ENCODE measurements at places on chromosomes 5 and 9.
A peak's percentile ranks its signal among the peaks of the same experiment; 100 is the strongest.

- no peak for DNase-seq
- H3K27ac ChIP-seq: peak overlapping the region; percentile 96
- H3K4me1 ChIP-seq: peaks cover 45% of the 10 kb centered on the region
Measured at GRCh38 chr5:87411973-87412629, 629 bp downstream of the CCNH start.

GRCh38 chr5:157204765-157205164 is 24.1 kb downstream of the ITK start:
- no peaks in the 10 kb centered on the region for H3K4me1 ChIP-seq
- no peak overlapping the region for H3K27ac ChIP-seq
- H3K36me3 ChIP-seq: no peaks in the 10 kb centered on the region

DNA sequence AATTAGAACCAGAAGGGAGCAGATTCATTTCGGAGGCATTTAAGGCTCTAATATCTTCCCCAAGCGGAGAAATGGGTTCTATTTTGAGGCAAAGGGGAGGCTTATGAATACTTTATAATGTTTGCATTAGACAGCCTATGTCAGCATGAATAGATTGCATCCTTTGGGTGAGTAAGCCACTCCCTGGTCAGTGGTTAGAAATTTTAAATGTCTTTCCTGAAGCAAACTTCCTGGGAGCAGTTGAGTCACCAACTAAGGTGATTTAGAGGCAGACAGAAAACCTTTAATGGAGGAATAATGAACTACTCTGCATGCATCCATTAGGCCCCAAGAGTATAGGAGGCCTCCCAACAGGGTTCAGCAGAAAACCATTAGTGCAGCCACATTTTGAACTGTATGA is 204.9 kb downstream of the ELAVL2 start:
- H3K27me3 ChIP-seq: no peaks in the 10 kb centered on the region
- 0 out of 2 replicates have a peak, but pooled peaks cover 5% of the 10 kb centered on the region for H3K36me3 ChIP-seq
- DNase-seq: no peak

DNA sequence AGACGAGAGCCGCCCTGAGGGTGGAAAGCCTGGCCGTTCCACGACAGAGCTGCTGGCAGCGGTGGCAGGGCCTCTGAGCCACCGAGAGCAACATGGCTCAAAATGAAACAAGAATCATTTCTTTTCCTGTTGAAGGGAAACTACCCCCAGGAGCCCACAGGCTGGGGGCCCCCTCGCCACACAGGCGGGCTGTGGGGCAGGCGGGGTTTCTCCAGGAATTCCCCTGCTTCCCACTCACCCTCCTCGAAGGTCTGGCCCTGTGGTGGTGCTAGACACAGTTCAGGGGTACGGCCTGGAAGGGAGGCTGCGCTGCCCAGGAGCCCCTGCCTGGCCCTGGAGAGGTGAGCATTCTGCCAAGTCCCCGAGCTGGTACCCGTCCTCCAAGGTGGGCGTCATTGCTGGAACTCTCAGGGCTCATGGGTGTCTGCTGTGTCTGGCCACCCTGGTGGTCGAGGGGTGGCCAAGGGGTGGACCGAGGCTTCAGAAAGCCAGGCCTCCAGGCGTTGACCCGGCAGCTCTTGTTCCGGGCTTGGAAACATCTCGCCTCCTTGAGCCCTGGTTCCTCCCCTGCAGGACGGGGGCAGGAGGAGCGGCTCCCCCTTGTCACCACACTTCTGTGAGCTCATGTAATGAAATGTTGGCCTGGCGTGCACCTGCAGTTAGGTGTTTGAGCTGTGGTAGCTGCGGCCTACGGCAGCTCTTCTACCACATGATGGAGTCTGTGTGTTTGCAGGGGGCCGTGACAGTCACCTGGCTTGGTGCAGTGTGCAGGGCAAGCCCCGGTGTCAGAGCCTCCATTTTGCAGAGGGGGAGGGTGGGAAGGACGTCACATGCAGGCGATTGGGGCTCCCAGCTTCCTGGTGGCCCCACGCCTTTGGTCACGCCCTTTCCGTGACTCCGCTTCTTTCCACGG is 65.3 kb downstream of the RXRA start:
- DNase-seq: no peak
- H3K36me3 ChIP-seq: no peaks in the 10 kb centered on the region
- H3K4me3 ChIP-seq: no peak overlapping the region
- H3K27ac ChIP-seq: no peak overlapping the region

DNA sequence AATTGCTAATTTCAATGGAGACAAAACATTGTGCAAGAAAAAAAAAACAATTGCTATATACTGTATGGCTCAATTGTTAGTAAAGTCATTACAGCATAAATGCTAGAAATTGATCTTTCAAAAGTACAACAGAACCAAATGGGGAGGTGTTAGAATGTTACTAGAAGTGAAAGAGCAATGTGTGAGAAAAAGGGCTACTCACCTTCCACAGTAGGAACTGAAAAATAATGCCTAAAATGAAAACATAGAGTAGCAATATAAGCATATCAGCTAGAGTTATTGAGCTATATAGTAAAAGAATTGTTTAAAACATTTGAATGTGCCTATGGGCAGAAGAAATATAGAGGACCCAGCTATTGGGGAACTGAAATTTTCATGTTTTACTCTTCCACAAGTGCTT is 10.9 kb upstream of the RXFP3 start:
- no peaks in the 10 kb centered on the region for H3K4me1 ChIP-seq
- no peak for DNase-seq
- no peak overlapping the region for H3K4me3 ChIP-seq
- H3K27me3 ChIP-seq: peaks cover 6% of the 10 kb centered on the region

All from HFFc6 (cell line).